BE2C (cell line): ENCODE measurements at places on chromosomes 4 and X.

DNA sequence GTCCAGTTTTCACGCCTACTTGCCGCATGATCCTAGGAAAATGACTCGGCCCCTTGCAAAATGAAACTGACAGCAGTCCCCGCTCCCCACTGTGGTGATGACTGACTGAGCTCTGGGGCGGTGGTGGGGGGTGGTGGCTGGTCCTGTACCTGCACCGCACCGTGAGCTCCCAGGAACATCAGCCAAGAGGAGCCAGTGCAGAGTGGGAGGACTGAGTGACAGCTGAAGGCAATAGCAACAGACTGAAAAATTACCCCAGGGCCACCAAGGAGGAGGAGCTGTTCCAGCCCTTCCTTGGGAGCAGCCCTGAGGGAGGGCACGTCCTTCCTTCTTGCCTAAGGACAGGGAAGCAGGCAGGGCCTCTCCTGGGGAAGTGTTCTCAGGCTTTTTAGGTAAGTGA is 2.4 kb upstream of the C4orf50 start:
- no peak for DNase-seq

DNA sequence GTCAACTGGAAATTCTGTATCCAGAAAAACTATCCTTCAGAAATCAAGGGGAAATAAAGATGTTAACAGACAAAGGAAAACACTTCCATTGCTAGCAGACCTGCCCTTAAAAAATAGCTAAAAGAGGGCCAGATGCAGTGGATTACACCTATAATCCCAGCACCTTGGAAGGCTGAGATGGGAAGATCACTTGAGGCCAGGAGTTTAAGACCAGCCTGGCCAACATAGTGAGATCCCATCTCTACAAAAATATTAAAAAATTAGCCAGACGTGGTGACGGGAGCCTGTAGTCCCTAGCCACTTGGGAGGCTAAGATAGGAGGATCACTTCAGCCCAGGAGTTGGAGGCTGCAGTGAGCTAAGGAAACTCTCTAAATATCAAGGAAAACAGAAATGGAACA is 67.4 kb downstream of the CNOT6L start:
- DNase-seq: no peak

GRCh38 chrX:13933352-13933751 is 96.3 kb downstream of the GEMIN8 start:
- DNase-seq: no peak

GRCh38 chrX:55480390-55481062 is 9.1 kb downstream of the USP51 start:
- no peak for DNase-seq

DNA sequence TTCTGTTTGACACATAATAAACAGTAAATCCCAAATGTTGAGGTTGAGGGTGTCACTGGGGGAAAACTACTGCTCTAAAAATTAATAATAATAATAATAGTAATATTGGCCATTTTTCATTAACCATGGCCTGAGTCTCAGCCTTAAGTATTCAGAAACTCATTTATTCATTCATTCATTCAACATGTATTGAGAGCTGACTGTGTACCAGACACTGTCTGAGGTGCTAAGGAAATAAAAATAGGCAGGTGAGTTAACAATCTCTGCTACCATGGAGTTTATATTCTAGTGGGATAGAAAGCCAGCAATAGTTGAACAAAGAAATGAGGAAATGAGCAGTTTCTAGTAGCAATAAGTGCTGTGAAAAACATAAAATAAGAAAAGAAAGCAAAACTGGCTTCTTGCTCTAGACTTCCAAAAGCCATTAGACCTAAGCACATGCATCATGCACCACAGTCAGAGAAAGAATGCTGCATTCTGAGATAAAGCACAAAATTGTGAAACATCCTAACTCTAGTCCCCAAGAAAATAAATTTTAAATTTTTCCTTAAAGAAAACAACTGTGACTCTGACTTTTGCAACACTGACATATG is 278.7 kb downstream of the RCHY1 start:
- no peak for DNase-seq

GRCh38 chr4:13918991-13919441 is 291.5 kb upstream of the BOD1L1 start:
- DNase-seq: no peak

- no peak for DNase-seq
These were observed 40.1 kb upstream of the GAB1 start for GRCh38 chr4:143296397-143297067.

GRCh38 chrX:29617276-29617675 is 598.1 kb upstream of the MAGEB2 start:
- DNase-seq: no peak

GRCh38 chr4:153936121-153936520 is 147.2 kb upstream of the SFRP2 start:
- DNase-seq: no peak
